ENCODE measurements at places on chromosomes 3 and 15. TPM values are rescaled to one million over a fixed set of nuclear protein-coding genes. Genes with fewer than 3 reads are reported as not detected.
A peak's percentile ranks its signal among the peaks of the same experiment; 100 is the strongest.

- no peak for DNase-seq
Measured at GRCh38 chr3:66200147-66200546, 20.7 kb upstream of the SLC25A26 start.

- DNase-seq: no peak
Measured at GRCh38 chr3:47838503-47838902, 35.6 kb downstream of the DHX30 start.

DNA sequence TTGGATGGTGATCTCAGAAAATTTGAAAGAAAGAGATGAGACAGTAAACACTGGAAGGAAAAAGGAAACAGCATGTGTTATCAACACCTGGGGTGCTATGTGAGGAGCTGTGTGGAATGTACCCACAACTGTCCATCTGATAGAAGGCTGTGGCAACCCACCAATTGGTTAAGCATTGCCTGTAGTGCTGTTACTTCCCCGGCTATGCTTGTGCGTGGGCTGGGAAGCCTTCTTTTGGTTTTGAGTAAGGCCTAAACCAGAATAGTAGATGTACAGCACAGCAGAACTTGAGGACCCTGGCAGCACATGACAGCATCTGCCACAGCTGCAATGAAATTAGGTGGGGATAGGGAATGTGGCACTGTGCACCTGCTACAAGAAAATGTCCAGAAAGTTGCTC is 184.5 kb downstream of the FHIT start:
- no peak for DNase-seq

DNA sequence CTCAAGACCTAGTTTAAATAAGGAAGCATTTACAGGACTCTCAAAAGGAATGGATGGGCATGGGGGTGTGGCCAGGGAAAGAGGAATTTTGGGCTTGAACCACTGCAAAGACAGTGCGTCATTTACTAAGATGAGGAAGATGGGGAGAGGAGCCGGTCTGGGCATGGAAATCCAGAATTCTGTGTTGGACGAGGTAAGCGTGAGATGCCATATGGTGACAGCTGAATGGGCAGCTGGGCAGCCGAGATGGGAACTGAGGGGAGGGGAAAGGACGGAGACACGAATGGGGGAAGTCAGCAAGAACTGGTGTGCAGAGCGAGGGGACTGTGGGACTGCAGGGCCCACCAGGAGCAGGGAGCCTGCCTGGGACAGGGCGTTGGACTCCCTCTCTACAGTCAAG is 24.2 kb downstream of the TMEM44 start:
- no peak for DNase-seq

DNA sequence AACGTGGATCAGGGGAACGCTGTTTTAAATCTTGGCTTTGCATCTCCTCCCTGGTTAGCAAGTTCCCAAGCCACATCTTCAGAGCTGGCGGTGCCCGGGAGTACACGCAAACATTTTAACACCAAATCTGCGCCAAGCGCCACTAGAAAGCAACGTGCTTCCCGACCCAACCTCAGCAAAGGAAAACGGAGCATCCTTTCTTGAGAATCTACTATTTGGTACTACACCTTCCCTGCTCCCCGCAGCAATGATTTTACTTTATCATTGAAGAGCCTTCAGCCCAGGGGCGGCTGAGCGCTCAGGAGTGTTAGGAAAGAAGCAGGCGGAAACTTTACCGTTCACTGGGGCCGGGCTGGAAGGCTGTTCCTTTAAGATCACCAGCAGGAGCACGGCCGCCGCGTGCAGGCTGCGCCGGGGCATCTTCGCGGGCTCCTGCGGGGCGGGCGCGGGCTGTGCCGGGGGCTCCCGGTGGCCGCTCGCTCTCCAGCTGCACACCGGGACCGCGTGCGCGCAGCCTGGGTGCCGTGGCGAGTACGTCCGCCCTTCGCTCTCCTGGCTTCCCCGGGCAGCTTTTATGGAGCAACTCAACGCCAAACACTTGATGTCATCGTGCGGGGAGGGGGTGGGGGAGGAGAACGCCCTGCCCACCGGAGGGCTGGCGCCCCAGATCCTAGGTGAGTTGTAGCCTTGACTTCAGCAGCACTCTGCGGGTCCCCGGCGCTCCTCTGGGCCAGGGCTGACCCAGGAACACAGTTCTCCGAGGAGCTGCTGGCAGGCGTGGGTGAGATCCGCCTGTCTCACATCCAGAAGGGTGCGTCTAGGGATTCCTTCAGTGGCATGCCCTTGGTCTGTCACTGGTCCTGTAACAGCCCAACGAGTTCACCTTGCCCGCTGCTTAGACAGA is at the start of gene CA12:
CA12 (minus strand) TSS at position 546 of the 904 bp plus-strand sequence; CDS start at position 420, 126 bp downstream.
- DNase-seq: peak; percentile 67

DNA sequence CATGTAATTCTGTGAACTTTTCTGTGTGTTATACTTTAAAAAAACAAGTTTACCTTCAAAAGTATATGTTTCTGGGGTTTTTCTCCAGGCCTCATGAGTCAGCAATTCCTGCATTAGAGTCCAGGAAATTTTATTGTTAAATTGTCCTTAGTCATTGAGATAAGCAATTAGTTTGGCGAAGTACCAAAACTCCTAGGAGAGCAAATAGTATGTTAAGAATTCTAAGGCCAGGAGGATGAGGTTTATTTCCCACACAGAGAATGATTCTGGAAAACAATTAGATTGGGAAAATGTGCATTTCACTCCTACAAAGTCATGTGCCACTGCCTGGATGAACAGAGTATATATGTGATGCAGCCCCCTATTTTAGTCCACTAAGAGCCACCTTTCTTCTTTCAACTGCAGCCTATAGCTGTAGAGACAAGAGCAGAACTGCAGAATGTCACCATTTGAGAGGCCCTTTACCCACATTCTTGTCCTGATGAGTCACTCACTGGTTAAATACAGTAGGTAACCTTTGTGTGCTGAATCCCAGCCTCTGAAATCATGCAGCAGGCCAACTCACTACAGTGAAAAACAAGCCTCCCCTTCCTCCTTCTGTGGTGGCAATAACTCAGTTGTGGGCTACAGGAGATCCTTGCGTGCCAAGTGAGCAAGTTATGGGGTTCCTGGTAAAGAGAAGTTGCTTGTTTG is 452.8 kb upstream of the THBS1 start:
- DNase-seq: no peak

DNA sequence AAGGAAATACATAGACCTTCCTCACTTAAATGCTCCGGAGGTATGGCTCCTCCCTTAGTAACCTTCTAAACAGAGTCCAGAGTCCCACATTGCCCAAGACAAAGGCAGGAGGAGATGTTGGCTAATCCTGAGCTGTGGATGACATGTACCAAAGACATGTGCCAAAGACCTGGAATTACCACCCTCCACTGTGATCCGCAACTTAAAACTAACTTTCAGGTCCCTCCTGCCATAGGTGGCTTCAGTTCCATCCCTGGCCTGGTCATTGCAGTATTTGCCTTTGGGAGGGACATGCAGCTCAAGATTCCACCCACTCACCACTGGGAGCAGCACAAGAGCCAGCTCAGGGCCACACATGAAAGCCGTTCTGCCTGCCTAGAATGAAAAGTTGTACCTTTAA is 28.0 kb downstream of the MYZAP start:
- DNase-seq: no peak

DNA sequence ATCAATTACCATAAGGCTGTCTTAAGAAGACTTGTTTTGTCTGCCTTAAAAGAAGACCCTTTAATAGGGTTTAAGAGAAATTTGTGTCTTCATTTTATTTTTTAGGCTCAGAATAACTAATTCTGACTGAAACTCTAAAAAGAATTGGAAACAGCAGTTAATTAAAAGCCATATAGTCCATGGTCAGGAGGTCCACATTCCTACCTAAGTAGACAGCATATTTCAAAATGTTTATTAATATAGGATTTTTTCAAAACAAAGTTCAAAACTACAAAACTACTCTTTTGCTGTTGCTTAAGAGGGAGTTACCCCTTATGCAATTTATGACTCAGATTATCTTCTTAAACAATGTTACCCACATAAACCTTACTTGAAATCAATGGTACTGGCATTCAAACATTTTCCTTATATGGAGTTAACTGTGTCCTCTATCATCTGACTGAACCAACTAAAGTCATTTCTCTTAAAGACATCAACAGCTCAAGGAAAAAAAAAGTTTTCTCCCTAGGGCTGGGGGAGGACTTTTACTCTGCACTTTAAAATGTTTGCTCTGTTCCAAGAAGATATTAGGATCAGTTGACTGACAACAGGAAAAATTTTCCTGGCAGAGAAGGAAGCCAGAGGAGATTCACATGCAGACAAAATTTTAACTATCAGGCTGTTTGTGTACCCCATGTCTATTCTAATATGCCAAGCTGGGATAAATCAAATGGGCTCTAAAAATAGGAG is 56.8 kb upstream of the NANOGP8 start:
- DNase-seq: no peak

GOLGA8H gene
- 1.6 TPM for polyA plus RNA-seq

TWF2 gene
- polyA plus RNA-seq: 12.9 TPM

TMEM89 gene
- polyA plus RNA-seq: not detected

SEMA3G gene
- polyA plus RNA-seq: 4.9 TPM
